Activated gamma-delta T cell treated with Interleukin-2 at 50 U/mL for 16 hours (primary cell): ENCODE measurements at places on chromosomes 16 and 17.

DNA sequence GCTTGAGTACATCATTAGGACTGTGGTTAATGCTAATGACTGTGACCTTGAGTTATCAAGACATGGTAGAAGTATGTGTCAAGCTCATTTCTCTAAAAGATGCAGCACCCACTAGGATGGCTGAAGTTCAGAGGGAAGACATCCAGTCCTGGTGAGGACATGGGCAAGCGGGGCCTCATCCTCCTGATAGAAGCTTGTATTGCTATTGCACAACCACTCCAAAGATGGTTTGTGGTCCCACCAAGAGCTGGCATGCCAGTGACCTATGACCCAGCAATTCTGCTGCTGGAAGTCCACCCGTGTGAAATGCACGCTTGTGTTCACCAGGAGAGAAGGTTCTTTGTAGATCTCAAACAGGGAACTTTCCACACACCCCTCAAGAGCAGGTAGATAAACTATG lies 14.2 kb downstream of the SOX8 start:
- no peak for DNase-seq

- DNase-seq: no peak
These were observed 4.0 kb downstream of the NDEL1 start for GRCh38 chr17:8439681-8440080.

GRCh38 chr16:88377961-88378360 lies 4.8 kb upstream of the ZNF469 start:
- no peak for DNase-seq

GRCh38 chr16:47624563-47624962 lies 163.4 kb downstream of the PHKB start:
- DNase-seq: no peak

DNA sequence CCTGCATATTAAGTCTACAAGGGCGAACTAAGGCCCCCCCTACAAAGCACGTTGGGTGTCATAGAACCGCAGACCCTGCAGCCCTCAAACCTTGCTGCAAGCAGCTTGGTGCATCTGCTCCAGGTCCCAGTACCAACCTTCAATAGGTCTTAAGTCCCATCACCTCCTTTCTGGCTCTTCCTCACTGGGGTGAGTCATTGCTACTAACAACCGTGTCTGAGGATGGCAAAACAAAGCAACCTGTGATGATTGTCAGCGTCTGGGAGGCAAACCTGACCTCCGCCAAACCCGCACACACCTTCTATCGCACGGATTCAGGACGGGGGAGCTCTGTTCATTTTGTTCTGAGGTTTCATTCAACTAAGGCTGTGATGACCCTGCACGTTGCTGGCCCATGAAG lies 138.9 kb downstream of the SLC39A11 start:
- no peak for DNase-seq

DNA sequence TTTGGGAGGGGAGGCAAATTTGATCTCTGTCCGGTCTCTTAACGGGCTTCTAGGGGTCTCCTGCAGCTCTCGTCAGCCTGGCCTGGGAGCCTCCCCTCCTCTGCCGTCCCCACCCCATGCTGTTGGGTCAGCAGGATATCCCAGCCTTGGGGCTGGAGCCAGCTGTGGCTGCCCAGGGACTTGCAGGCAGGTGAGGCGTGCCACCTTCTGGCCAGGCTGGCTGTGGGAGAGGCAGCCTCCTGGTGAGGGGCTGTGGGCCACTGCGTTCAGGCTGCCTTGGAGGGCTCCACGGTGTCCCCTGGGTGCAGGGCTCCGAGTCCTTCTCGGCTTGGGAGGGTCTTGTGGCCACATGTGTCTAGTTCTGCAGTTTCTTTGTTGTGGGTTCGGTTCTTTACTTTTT lies 34.6 kb downstream of the TBCD start:
- no peak for DNase-seq

- DNase-seq: no peak
These were observed 304.7 kb downstream of the ZFHX3 start for GRCh38 chr16:72743011-72743761.

- DNase-seq: no peak
These were observed 308.0 kb downstream of the MAP2K6 start for GRCh38 chr17:69722518-69722917.

DNA sequence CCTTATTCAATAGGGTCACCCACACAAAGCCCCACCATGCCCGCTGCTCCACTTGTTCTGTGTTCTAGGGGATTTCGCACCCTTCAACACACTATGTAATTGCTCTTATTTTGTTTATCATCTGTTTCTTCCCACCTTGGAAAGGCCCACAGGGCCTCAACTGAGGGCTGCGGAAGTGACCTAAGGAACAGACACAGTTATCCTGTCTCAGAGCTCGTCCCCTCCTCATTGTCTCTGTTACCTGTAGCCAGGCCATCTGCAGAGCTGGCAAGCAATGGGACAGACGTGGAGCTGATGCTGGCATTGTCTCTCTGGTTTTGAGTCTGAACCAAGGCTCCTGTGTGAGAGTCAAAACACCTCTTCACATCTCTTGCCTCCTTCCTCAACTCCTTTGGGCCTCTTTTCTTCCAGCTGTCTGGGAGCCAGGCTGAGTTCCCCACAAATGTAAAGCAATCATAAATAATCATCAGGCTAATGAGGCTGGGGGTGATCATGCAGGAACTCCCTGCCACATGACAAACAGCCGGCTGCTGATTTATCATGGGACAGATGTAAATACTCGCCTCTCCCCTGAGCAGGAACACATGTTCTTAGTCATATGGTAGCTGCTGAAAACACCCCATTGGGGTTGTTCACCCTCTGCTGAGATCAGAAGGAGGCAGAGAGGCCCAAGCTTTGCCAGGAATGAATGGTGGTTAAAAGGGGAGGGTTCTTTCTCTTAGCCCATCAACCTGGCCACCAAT lies 71.9 kb downstream of the AXIN2 start:
- DNase-seq: no peak

DNA sequence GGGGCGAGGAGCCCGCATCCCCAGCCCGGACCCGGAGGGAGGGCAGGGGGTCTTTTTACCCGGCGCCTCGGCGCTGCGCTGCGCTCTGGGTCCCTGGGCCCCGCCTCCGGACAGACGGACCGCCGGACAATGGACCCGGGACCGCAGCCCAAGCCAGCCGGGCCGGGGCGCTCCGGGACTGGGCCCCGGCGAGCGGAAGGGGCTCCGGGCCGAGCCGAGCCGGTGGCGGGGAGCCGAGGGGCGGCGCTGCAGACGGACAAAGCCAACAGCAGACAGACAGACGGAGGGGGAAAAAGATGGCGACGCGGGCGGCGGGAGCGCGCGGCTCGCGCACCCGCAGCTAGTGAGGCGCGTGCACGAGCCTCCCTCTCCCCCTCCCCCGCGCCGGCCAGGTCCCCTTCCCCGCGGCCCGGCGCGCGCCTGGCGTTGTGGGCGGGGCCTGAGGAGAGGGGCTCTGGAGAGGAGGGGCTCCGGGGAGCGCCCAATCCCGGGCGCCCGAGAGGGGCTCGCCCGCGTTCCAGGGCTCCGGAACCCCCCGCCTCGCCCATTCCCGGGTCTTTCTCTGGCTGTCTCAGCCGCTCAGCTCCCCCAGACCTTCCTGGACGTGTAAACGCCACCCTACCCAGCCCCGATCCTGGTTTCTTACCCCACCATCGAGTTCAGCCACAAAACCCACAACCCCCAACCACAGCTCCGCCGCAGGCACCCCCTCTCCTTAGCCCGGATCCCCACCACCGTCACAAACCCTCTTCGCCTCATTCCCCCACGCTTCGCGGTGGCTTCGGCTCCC lies at the start of gene ZNF821:
ZNF821 (minus strand) TSS at position 334 of the 790 bp plus-strand sequence. CDS start 4,236 bp downstream, outside the sequence.
- peak; percentile 67 for DNase-seq

- no peak for DNase-seq
These were observed 77.4 kb downstream of the BPTF start for GRCh38 chr17:67902511-67903231.

DNA sequence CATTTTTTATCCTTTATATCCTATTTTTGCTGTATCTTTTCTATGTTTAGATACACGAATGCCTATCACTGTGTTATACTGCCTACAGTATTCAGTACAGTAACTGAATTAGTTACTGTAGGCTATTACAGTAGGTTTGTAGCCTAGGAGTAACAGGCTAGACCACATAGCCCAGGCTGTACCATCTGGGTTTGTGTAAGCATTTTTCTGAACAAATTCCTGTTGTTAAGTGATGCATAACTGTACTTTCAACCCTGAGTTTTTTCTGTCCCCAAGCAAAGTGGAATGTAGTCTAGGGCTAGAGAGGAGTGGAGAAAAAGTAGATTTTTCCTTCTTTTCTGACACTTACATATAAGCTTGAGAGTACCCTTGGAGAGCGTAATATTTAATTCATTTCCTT lies 282.1 kb downstream of the HS3ST3B1 start:
- DNase-seq: no peak

- DNase-seq: no peak
These were observed 7.8 kb downstream of the DHRS7B start for GRCh38 chr17:21134559-21134958.

DNA sequence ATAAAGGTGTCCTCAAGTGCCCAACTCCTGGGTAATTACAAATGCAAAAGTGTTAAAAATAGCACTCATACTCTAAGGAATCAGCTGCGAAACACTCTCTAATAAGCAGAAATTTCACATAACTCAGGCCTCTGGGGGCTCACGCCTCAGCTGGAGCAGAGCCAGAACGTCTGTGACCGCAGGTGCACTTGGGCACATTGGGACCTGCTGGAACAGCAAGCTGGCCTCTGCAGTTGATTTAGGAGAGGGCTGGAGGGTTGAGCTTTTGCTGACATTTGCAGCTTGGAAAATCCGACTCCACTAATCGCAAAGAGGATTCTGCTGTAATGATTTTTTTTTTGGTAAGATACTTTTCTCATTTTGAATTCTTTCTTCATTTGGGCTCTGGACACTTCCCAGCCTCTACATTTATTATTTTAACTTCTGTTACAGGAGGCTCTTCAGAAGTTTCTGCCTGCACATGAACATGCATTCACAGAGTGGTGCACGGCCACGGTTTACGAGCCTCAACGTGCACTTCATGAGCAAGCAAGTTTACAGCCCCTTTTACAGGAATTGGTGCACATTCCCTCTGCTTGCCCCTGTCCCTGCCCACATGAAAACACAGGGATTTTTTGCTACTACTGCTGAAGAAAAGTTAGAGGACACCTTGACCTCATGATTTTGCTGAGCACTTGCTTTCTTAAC lies 4.1 kb upstream of the SNTB2 start:
- DNase-seq: no peak

- DNase-seq: no peak
These were observed 13.0 kb downstream of the MTMR4 start for GRCh38 chr17:58501451-58501850.

DNA sequence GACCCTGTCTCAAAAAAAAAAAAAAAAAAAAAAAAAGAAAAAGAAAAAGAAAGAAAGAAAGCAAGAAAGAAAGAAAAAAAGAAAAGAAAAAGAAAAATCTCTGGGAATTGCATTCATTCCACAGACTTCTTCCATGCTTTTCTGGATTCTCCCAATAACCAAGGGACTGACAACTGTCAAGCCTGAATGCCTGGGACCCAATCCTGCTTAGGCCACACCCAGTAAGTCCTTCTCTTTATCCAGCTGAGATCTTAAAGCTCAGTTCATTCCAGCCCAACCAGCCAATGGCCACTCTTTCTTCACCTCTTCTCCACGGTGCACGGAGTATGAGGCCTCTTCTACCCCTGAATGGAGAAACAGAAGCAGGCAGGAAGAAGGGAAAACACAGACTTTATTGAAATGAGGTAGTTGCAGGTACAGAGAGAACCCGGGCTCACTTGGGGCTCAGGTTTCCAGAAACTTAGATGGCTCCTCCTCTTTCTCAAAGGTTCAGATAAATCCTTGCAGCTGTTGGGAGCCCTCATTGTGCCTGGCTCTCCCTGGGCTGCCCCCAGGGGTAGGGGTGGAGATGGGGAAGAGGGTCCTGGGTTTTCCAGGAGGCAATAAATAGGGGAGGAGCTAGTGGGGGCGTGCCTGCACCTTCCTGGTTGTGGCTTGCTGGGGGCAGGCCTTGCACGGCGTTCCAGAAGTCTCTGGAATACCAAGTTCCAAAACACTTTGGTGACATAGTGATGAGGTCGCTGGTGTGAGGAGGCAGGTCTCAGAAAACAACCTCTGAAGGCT lies 2.5 kb downstream of the HOXB1 start:
- DNase-seq: no peak

GRCh38 chr17:6047966-6048365 lies 22.2 kb upstream of the WSCD1 start:
- DNase-seq: no peak

GRCh38 chr17:58666858-58667267 lies 25.0 kb downstream of the TEX14 start:
- DNase-seq: no peak

DNA sequence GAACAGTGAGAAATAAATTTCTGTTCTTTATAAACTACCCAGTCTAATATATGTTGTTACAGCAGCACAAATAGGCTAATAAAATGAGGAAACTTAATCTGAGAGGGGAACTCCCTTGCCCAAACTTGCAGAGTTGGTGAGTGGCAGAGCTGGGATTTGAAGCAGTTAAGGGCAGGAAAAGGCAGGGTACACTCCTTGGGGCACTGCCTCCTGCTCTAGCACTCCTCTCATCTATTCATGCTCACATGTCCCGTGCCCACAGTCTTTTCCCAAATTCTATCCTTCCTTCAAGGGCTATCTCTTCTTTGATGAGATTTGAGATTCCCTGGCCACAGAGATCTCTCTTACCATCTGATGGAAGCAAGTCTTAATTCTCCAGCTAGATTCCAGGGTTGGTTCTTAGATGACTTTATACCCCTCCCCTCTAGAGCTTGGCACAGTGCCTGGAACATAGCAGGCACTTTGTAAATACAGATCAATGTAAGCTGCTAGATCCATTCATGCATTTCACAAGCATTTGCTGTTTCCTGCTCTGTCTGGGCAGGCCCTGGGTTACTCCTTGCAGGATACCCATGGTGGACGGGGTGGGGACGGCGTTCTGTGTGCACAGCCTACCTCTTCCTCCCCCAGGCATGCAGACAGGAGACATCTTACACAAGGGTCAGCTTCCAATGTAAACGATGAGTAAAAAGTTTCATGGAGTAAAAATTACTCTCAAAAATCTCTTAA lies 39.2 kb upstream of the ABCC12 start:
- no peak for DNase-seq

DNA sequence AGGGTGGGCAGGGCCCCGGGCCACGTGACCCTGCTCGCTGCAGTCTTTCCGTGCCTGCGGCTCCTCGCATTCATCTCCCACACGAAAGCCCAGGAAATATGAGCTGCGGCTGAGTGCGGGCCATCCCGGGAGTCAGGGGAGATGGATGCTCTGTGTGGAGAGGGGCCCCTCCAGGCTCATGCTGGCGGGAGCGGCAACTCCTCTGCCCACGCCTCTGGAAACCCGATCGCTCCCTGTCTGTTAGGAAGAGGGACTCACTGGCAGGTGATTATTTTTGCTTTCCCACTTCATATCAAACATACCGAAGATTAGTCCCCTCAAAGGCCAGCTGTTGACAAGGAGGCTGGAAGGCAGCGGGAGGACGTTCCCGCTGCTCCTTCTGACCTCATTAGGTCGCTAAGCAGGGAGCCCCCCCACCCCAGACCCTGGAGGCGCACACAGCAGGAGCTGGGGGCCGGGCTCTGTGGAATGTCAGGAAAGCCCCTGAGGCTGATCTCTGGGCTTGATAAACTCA lies 228.5 kb downstream of the FOXL1 start:
- no peak for DNase-seq

GRCh38 chr16:81599034-81599744 lies 154.6 kb downstream of the CMIP start:
- no peak for DNase-seq

- no peak for DNase-seq
These were observed 21.0 kb upstream of the ACSF3 start for GRCh38 chr16:89072548-89073130.

- DNase-seq: no peak
These were observed 999.7 kb downstream of the CDH11 start for GRCh38 chr16:64122177-64122576.
